Activated T-helper 2 cell treated with anti-CD3 and anti-CD28 coated beads, Interferon-gamma antibody, Interleukin-2, Interleukin-4, amounts not matched to agents 10 μg/mL and 5 μg/mL and 100 μg/mL, durations not matched to agents 14 hours and 24 hours and 36 hours (primary cell): ENCODE measurements at places on chromosomes 4 and X. TPM values are rescaled to one million over a fixed set of nuclear protein-coding genes. Genes with fewer than 3 reads are reported as not detected.

GABRB1 gene
- total RNA-seq: not detected in 2 replicates

PARM1 gene
- not detected in 2 replicates for total RNA-seq

EDA2R gene
- total RNA-seq: 1.8 and 2.3 TPM in 2 replicates

PTCHD1 gene
- not detected in 2 replicates for total RNA-seq

CXorf66 gene
- total RNA-seq: not detected in 2 replicates

MAGEB3 gene
- not detected in 2 replicates for total RNA-seq

WNK3 gene
- total RNA-seq: 0.05 TPM in 2 replicates

WWC2 gene
- total RNA-seq: 0.50 and 0.55 TPM in 2 replicates

JADE3 gene
- 3.0 and 3.8 TPM in 2 replicates for total RNA-seq
